ENCODE measurements at places on chromosomes 5 and 9.

GRCh38 chr5:95229646-95230045 is 55.2 kb downstream of the MCTP1 start:
- DNase-seq, result no peak

DNA sequence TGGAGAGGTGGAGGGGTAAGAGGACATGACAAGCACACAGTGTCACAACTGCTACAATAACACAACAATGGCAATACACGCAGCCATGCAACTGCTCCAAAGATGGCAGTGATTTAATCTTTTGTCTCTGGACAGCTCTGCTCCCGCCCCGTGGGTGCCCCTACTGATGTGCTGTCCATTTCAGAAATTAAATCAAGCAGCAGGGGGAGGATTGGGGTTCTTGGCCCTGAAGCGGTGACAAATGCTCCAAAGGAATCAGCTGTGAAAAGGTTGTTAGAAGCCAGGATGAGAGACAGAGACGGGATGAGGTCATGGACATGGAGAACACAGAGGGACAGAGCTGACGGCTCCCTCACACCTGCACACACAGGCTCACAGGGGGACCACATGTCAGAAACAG is 22.6 kb downstream of the CNTFR start:
- no peak for DNase-seq

GRCh38 chr9:131605770-131606590 is 60.7 kb downstream of the PRRT1B start:
- no peak for DNase-seq

- DNase-seq, result no peak
Measured at GRCh38 chr5:1315709-1316587, 21.1 kb upstream of the TERT start.

GRCh38 chr5:134048864-134049263 is 44.1 kb upstream of the VDAC1 start:
- DNase-seq, result no peak

DNA sequence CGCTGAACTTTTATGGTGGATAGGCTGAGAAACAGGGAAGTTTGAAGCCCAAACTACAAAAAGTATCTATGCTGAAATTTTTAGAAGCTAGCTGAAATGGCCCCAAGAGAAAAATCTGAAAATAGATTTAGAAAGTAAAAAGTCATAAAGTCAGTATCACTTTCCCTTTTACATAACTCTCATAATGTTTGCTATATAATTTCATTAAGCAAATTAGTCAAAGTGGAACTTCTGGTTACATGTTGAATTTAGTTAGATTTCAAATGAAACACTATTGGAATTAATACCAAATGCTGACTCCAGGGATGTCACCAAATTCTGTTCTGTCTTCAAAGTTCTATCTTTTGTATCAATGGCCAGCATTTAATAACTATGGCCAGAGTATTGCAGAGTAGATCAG is 126.9 kb downstream of the TTC39B start:
- no peak for DNase-seq

DNA sequence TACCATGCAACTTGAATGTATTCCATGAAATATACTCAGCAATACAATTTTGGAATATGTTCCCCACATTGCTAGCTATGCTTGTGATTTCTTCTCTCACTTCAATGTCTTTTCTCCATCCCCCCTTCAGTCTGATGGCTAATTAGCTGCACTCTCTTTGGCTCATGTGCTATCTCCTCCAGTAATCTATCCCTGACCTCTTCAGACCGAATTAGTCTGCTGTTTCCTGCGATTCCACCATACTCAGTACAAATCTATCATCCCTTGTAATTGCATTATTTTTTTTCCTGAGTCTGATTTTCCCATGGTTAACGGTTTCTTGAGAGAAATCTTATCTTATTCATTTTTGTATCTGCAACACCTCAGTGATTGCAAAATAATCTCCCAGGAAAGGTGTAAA is 360.7 kb upstream of the CDH10 start:
- DNase-seq, result no peak

GRCh38 chr5:89445106-89445745 is 562.2 kb upstream of the MEF2C start:
- no peak for DNase-seq

- no peak for DNase-seq
Measured at GRCh38 chr9:26637101-26637500, 255.5 kb downstream of the CAAP1 start.

DNA sequence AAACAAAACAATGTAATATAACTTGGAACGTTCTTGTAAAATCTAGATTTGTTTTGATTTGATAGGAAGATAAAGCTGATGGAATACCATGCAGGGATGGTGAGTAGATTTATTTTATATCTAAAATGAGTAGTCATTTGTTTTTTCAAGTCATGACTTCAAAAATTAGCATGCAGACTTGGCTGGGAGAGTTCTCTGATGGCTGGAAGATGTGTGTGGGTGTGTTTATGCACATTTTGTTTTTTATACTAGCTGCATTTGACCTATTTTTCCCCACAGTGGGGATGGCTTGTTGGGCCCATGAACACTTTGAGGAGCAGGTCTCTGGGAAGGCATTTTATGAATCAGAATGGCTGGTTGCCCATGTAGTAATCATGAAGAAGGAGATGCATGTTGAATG is 109.2 kb downstream of the MTRR start:
- DNase-seq, result no peak

GRCh38 chr5:135332519-135333150 is 66.4 kb downstream of the MACROH2A1 start:
- DNase-seq, result no peak

DNA sequence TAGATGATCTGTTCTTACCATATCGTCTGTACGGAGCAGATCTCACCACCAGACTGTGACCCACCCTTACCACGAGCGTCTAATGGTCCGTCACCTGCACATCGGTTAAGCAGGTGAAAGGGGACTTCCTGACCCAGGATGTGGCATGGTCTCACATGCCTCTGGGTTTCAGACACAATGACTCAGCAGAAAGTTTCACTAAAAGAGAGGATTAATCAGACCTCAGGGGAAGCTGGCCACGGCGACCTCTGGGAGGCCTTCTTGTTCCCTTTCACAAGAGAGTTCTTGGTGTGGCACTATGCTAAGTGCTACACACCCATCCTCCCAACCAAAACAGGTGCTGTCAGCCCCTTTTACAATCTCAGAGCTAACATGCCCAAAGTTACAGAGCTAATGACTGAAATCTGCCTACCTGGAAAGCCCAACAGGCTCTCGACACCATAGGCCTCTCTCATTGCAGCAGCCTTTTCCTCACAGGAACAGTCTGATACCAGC is 41.6 kb downstream of the ADAMTS12 start:
- DNase-seq, result no peak

GRCh38 chr5:28328681-28329080 is 1290.3 kb upstream of the CDH9 start:
- DNase-seq, result no peak

- DNase-seq, result peak; percentile 76
Measured at GRCh38 chr5:109690975-109691574, 1.3 kb downstream of the MAN2A1 start.

- no peak for DNase-seq
Measured at GRCh38 chr5:23977997-23978396, 470.6 kb downstream of the PRDM9 start.

GRCh38 chr9:89888677-89889076 is 283.9 kb downstream of the GADD45G start:
- no peak for DNase-seq

- no peak for DNase-seq
Measured at GRCh38 chr5:73637565-73637964, 11.6 kb downstream of the ARHGEF28 start.

DNA sequence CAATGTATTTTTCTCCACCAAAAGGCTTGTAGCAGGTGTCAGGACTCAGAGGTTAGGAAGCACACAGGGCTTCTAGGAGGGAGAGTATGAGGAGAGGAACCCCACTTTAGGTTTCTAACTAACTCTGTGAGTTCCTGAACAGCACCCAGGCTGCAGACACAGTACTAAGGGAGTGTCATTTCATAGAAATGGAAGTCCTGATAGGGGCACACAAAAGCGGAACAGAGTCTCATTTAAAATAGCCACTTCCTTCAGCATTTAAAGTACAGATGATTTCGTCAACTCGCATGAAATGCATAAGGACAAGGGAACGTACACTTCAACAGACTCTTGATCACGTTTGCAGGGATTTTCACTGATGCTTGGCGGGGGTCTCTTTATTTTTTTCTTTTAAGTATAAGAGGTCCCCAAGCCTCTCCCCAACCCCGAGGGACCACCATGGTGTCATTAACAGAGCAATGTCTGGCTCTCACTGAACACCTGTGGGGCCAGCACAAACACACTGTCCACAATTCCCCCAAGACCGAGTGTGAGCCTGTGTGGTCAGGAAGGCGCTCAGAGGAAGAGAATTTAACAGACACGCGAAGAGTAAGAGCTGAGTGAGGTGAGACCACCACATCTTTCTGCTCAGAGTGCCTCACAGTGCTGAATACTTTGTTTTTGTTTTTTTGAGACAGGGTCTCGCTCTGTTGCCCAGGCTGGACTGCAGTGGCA is 82.3 kb downstream of the SECISBP2 start:
- DNase-seq, result no peak

GRCh38 chr5:123868267-123868666 is 356.3 kb downstream of the CSNK1G3 start:
- no peak for DNase-seq

GRCh38 chr5:102624405-102624804 is 125.6 kb upstream of the SLCO6A1 start:
- DNase-seq, result no peak

GRCh38 chr5:127056896-127057295 is 16.4 kb downstream of the C5orf63 start:
- no peak for DNase-seq

- DNase-seq, result no peak
Measured at GRCh38 chr5:74978345-74978744, 74.0 kb downstream of the GCNT4 start.

DNA sequence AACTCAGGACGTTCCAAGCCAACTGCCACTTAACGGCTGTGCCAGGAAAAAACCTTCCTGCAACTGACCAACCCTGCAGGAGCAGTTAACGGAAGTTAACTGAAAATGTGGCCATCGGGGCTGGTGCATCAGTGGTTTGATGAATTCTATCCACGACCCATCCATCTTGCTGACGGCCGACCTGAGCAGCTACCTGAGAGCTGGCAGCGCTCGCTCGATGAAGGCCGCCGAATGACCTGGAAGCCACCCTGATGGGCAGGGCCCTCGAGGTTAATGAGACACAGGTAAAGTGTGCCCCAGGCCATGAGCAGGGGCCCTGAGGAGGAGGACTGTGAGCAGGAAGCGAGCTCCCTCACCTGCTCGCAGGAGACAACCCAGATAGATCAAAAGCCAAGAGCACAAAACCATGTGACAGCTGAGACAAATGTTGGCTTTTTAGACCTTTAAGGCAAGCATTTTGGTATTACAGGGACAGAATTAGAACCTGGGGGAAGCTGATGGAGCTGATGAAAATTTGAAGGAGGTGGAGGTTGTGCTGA is 35.3 kb upstream of the FLT4 start:
- DNase-seq, result no peak

DNA sequence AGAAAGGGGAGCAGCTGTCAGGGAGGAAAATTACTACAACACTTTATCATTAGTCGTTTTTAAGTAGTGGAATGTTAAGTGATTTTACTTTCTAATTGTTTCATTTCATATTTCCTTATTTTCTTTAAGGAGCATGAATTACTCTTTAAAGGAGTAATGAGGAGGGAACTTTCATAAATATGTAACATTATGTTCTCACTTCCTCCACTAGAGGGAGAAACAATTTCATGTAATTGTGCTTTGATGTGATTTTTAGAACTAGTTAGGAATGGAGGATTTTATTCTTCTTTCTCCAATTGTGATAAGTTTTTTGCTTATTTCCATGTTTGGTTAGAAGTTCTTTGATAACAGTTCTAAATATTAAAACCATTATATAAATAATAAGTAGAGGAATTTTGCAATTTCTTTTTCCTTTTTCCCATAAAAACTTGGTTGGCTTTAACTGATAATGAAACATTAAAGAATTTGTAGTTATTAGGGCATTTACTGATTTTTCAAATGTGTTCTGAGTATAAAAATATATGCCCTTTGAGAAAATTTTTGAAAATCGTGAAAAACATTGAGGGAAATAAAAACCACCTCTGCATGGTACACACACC is 25.6 kb downstream of the CEP78 start:
- DNase-seq, result no peak

- no peak for DNase-seq
Measured at GRCh38 chr5:142929587-142929986, 159.4 kb downstream of the ARHGAP26 start.

GRCh38 chr9:110738982-110739381 is 70.4 kb downstream of the MUSK start:
- DNase-seq, result no peak

- no peak for DNase-seq
Measured at GRCh38 chr5:64532212-64532611, 26.4 kb downstream of the RGS7BP start.

Data from caudate nucleus (tissue), 63 donors.